Right renal pelvis (tissue), 4 donors: ENCODE measurements at places on chromosomes 13 and 19.

- no peak for DNase-seq
These were observed 90.6 kb downstream of the KL start for GRCh38 chr13:33106656-33107360.

DNA sequence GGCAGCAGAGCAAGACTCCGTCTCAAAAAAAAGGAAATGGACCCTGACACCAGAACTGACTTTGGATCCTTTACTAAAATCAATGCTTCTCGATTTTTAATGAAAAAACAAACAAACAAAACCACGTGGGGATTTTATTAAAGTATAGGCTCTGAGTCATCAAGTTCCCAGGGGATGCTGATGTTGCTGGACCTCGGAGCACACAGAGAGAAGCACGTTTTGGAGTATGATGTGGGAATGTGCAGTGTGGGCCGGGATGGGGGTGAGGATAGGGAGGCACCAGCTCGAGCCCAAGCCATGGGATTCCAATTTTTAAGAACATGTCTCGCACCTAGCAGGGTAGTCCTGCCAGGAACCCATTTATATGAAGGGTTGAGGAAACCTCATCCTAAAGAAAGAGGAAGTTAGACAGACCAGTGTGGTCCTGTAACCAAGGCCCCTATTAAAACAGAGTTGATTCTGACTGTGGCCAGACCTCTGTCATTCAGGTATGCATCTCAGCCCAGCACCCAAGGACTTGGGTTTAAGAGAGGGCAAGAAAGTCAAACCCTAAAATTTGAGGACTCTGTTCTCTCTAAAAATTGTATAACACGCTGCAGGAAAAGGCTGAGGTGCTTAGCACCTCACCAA, 6.4 kb downstream of the FLT1 start:
- DNase-seq: no peak

- no peak for DNase-seq
These were observed 64.7 kb downstream of the COL4A2 start for GRCh38 chr13:110371550-110372465.

DNA sequence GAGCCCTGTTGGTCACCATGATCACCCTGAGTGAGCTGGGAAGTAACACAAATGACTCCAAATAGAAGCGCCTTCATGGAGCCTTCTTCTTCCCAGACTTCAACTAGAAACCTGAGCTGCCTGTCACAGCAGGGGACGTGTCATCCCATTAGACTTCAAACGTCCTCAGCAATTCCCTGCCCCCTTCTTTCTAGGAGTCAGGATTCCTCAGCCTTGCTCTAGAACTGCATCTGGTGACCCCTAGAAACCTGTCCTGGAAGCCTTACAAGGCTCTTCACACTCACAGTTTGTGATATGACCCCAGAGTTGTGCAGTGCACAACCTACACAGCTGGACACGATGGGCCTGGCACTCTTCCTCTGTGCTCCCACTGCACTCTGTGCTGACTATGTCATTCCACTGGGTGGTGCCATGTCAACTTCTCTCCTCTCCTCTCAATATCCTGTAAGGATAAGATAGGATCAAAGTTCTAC, 23.6 kb upstream of the TTYH1 start:
- DNase-seq: no peak

GRCh38 chr13:70668983-70669382, 560.7 kb upstream of the KLHL1 start:
- no peak for DNase-seq

GRCh38 chr19:912181-913079, 589 bp downstream of the R3HDM4 start:
- no peak for DNase-seq

DNA sequence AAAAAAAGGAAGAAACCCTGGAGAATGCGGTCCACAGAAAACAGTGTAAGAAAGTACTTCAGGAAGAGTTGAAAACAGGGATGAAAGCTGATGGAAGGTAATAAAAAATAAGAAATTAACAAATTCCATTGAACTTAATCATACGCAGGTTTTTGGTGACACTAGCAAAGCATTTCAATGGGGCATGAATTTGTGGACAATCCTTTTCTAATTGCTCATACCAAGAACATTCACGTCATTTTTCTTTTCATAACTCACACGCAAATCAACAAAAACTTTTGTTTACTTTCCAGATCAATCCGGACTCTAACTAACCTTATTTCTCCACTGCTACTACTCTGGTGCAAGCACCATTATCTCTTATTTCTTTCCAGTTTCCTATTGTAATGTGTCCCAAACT, 1195.0 kb downstream of the SLITRK5 start:
- DNase-seq: no peak

DNA sequence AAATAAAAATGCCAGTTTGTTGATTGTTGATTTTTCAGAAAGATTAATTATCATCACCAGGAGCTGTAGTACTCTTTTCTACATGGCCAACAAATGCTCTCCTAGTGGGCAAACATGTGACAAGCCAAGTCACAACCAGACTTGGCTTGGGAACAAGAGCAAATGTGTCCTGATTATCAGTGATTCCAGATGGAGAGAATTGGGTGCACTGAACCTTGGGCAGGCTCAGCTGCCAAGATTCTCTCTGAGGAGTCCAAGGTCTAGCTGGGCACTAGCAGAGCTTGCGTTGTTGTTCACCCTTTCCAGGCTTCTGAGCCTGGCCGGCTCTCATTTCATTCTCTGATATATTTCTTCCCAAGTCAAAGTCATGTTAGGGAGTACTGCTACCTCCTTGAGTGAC, 27.3 kb upstream of the GPI start:
- DNase-seq: no peak

GRCh38 chr19:50628146-50628545, 11.5 kb downstream of the SYT3 start:
- DNase-seq: no peak

DNA sequence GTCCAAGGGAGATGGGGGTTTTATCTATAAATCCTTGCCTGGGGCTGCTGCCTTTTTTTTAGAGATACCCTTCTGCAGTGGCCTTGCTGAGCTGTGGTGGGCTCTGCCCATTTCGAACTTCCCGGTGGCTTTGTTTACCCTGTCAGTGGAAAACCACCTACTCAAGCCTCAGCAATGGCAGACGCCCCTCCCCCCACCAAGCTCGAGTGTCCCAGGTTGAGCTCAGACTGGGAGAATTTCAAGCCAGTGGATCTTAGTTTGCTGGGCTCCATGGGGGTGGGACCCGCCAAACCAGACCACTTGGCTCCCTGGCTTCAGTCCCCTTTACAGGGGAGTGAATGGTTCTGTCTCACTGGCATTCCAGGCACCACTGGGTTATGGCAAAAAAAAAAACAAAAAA, 21.6 kb downstream of the LGALS13 start:
- no peak for DNase-seq

GRCh38 chr13:66069570-66069969, 1160.6 kb downstream of the PCDH9 start:
- no peak for DNase-seq

GRCh38 chr13:103430368-103430767, 364.2 kb upstream of the SLC10A2 start:
- no peak for DNase-seq

GRCh38 chr19:22472180-22472637, 50.1 kb upstream of the ZNF98 start:
- no peak for DNase-seq

GRCh38 chr13:100129605-100130004, 40.7 kb downstream of the PCCA start:
- no peak for DNase-seq

- no peak for DNase-seq
These were observed 15.6 kb upstream of the RNASEH2B start for GRCh38 chr13:50894012-50894411.

- no peak for DNase-seq
These were observed 75.4 kb downstream of the PTPRS start for GRCh38 chr19:5265260-5265659.

DNA sequence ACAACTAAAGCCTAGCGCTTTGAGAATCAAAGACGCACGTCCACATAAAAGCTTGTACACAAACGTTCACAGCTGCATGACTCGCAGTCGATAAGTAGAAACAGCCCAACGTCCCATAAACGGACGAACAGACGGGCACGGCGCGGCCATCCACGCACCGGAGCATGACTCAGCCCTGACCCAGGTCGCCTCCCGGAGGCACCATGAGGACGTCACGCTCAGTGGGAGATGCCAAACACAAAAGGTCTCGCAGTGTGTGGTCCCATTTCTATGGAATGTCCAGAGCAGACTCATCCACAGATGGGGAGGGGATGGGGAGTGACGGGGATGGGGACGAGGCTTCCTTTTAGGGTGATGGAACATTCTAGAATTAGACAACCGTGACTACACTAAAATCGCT, 9.4 kb downstream of the POLRMT start:
- DNase-seq: no peak

DNA sequence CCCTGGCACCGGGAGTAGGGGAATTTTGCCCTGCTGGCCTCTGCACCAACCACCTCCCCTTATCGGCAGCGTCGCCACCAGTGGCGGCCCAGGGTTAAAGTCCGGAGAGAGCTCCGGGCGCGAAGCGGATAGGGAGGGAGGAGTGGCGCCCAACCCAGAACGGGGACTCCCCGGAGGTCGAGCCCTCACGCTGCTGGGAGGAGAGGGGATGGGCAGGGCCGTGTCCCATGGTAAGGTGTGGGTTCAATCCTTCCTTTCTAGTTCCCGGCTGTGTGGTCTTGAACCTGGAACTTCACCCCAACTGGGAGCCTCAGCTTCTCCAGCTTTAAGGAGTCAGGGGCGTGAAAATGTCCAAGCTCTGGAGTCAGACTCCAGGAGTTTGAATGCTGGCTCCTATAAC, 23.3 kb upstream of the BCL3 start:
- no peak for DNase-seq

DNA sequence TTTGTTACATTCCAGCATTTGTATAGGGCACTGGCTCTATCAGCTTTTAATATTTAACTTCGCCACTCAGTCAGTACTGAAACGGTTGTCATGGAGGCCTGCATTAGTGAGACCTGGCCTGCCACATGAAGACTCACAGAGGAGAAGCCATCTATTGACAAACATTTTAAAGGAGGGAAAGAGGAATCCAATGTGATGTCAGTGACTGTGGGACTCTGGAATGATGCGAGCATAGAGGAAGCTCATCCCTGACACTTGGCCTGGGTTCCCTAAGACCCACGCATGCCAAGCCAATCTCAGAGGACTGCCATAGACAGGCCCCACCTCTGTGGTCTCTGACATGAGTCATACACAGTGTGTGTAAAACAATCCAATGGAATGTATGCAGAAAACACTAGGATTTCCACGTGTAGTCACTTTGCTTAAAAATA, 7.9 kb upstream of the DPY19L3 start:
- DNase-seq: no peak

- no peak for DNase-seq
These were observed 171.8 kb downstream of the MZT1 start for GRCh38 chr13:72555601-72556000.

GRCh38 chr19:12453495-12453894, 12.7 kb upstream of the ZNF443 start:
- DNase-seq: no peak
